ENCODE measurements at places on chromosomes 12 and 14.

- DNase-seq: no peak
Observed at GRCh38 chr12:123655420-123655819, 15.5 kb upstream of the TCTN2 start.

- no peak for DNase-seq
Observed at GRCh38 chr14:63524537-63525155, 18.5 kb downstream of the PPP2R5E start.

DNA sequence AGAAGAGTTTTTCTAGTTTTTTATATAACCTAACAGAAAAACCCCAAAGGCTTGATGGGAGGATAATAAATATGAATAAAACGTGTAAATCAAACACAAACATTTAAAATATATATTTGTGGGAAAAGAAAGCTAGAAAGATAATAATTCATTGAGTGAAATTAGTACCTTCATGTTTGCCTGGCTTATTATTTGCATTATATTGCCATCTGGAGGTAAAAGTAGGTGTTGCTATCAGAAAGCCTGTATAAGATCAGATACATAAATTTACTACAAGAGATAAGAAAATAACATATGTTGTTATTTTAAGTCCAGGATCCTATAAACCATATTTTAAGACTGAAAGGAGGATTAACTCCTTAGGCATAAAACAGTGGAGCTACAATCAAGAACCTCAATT, 77.7 kb downstream of the NTS start:
- DNase-seq: no peak

DNA sequence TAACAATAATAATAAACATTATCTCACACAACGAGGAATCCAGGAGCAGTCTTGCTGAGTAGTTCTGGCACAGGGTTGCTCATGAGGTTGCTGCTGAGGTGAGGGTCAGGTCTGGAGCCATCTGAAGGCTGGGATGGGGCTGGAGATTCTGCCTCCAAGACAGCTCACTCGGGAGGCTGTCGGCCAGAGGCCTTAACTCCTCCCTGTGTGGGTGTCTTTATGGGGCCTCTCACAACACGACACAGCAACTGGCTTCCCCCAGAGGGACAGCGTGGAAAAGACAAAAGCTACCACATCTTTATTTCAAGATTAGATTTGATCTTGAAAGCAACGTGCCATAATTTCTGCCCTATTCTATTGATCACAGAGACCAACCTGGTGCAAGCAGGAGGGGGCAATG, 7.2 kb upstream of the CD4 start:
- no peak for DNase-seq

DNA sequence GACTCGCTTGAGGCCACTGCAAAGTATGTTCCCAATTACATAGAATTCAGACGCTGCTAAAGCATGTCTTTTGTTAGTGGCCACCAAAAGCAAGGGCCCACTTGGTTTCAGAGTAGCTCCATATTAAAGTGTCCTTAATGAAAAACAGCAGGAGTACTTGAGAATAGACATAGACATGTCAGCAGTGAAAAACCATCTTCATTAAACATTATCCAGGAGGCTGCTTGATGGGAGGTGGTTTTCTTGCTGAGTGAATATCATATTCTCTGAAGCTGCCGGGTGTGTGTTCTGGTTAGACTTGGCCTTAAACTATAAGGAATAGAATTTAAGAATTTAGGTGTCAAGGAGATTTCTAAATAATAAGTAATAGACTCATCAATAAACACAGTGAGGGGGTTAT, 79.5 kb upstream of the CCDC198 start:
- DNase-seq: no peak

GRCh38 chr12:114686426-114686772, 2.4 kb upstream of the TBX3 start:
- DNase-seq: no peak

DNA sequence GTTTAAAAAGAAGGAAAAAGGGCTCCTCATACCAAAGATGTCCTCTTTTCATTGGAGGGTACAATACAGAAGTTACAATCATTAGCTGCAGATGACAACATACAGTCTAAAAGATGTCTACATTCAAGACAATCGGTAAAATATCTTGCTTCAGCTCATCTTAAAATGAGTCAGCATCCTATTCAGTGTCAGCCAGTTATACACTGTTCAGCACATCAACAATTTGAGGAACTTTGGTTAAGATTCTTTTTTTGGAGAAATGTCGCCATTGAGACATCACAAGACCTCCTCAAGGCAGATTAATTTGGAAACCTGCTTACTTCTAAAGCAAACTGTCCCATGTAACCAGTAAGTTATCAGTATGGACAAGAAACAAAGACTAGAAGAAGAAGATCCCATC, 100.7 kb upstream of the SLC38A4 start:
- DNase-seq: no peak

DNA sequence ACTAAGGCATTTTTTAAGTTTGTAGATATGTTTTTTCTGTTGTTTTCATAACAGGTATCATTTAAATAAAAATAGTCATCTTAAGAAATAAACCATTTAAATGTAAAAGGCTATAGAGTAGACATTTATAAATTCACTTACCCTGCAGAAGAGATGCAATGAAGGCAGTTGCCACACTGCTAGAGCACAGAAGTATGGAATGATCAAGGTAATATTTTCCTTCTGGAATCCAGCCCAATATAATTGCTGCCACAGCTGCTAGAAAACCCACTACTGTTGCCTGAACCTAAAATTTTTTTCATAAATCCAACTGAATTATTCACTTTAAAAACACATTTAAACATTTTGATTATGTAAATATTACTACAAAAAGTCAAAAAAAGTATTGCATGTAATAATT, 69.2 kb downstream of the SLC41A2 start:
- no peak for DNase-seq

DNA sequence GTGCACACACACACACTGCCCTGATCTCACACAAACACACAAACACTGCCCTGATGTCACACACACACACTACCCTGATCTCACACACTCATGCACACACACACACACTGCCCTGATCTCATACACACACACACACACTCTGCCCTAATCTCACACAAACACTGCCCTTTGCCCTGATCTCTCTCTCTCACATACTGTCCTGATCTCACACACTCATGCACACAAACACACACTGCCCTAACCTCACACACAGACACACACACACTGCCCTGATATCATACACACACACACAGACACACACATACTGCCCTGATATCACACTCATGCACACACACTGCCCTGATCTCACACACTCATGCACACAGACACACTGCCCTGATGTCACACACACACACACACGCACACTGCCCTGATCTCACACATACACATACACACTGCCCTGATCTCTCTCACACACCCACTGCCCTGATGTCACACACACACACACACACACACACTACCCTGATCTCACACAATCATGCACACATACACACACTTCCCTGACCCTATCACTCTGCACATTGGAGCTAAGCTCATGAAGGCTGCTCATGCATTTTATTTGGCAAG, 97.6 kb upstream of the DIO3 start:
- DNase-seq: no peak

DNA sequence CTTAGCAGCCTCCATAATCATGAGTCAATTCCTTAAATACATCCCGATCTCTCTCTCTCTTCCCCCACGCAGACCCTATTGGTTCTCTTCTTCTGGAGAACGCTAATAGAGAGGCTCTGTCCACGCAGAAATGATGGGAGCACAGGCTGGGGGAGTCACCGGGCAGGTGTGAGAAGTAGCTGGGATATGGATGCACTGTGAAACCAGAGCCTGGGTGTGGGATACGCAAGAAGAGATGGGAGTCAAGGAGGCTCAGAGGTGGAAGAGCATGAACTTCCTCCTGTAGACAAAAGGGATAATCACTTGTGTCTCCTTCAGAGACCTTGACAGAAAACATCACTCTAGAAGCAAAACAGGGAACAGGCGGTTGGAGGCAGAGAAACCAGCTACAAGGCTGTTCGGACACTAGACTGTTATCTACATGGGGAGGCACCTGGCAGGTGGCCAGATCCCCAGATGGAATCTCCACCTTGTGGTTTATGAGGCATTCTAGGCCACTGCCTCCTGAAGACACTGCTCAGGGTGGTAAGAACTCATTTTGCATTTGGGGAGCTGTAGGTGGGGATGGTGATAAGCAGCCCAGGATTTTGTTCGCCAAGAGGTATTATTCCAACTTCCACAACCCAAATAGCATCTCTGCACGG, 7.2 kb upstream of the SELPLG start:
- no peak for DNase-seq

- DNase-seq: no peak
Observed at GRCh38 chr12:60308366-60308991, 712.6 kb downstream of the SLC16A7 start.

- no peak for DNase-seq
Observed at GRCh38 chr14:47988175-47988574, 312.8 kb upstream of the MDGA2 start.

DNA sequence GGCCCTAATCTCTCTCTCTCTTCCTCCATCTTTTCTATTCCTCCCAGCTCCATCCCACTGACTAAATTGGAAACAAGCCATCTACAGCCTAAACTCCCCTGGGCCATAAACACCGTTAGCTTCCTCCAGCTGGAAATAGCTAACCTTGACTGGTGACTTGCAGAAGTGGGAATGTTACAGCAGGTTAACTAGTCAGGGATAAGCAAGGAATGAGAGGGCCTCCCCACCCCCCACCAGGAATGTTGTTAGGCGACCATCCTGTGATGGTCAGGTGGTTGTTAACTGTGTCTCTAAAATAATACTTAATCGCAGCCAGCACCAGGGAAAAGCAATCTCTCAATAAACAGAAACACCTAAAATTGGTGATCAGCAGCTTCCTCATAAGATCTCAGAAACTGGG, 40.8 kb downstream of the MIS18BP1 start:
- DNase-seq: no peak

DNA sequence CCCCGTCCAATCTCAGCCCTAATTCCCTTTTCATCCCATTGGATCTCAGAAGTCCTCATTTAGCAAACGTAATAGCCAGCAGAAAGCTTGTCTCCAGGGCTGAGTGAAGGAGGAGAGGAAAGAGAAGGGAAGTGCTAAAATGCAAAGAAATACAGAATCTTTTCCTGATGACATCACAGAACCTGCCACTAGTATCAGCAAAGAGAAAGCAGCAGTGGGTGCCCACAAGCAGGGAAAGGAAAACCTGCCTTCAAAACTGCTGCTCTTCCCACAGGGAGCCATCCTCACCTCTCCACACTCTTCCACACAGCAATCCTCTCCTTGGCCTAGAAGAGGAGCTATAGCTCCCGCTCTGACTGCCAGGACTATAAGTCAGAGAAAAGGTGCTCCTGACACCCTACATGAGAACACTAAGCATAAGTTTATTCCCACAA, 11.3 kb downstream of the MED13L start:
- DNase-seq: no peak

GRCh38 chr14:101933209-101933608, 31.2 kb upstream of the DYNC1H1 start:
- no peak for DNase-seq

- DNase-seq: peak; percentile 14
Observed at GRCh38 chr12:55142669-55143565, 16.7 kb downstream of the OR9K2 start.

DNA sequence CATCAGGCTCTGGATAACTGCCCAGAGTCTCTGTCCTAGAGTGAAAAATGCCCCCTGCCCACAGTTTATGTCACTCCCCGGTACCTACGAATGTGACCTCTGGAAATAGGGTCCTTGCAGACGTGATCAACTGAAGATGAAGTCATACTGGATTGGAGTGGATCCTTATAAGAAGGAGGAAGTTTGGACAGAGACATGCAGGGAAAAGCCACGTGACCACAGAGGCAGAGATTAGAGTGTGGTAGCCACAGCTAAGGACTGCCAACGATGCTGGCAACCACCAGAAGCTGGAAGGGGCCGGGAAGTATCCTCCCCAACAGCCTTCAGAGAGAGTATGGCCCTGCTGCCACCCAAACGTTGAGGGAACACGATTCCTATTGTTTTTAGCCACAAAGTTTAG, 101.2 kb upstream of the NCOR2 start:
- DNase-seq: no peak

DNA sequence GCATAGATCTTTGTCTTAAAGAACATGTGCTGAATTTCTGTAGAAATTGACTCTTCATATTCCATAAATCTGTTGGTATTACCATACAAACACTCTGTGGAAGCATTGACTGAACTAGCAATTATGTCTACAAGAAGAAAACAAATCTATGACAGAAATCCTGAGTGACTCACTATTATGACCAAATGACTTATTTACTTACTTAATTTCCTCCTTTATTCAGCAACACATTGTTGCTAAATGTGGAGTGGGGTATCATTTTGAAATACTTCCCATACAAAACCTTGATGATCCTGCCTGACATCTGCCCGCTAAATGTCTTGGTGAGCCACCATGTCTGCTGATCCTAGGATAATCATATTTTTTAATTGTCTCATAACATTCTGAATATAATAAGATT, 99.1 kb upstream of the SLCO1C1 start:
- no peak for DNase-seq

DNA sequence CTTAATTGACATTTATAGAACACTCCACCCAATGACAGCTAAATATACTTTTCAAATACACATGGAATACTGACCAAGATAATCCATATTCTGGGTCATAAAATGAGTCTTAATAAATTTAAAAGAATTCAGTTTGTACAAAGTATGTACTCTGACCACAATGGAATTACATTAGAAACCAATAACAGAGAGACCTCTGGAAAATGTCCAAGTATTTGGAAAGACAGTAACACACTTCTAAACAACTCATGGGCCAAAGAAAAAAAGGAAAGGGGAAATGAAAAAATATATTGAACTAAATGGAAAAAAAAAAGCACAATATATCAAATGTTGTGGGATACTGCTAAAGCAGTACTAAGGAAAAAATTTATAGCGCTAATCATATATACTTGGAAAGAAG, 52.0 kb downstream of the CRACR2A start:
- DNase-seq: no peak

DNA sequence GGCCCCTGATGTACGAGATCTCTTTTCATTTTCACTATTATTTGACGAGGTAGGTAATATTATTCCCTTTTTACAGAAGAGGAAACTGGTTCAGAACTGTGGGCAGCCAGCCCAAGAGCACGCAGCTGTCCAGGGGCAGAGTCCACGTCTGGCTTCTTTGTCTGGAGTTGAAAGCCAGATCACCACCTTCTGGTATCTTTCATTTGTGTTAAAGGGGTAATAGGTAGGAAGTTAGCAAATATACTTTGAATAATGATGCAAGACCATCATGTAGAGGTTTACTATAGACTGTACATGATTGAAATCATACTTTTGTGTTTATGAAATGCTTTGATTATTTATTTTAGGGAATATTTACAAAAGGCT, 144.1 kb upstream of the AMIGO2 start:
- no peak for DNase-seq

GRCh38 chr14:89775151-89775550, 179.4 kb downstream of the EFCAB11 start:
- DNase-seq: no peak

- DNase-seq: no peak
Observed at GRCh38 chr12:5777451-5777850, 167.6 kb downstream of the ANO2 start.

DNA sequence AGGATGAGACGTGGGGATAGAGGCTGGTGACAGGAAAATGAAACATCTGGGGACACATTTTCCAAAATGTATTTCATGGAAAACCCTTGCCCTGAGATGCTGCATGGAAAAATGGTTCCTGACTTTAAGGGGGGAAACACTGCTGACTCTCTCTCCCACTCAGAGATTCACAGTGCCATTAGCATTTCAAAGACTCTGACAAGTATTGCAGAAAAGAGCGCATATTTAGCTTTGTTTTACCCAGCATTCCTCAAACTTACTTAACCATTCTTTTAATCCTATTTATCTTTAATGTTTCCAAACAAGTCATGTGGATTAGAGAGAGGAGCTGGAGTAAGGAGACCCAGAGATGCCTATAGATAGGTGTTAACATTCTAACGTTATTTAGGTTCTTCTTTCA, 141.8 kb upstream of the DYRK2 start:
- DNase-seq: no peak

- no peak for DNase-seq
Observed at GRCh38 chr14:25056688-25057078, 6.7 kb upstream of the STXBP6 start.
